ENCODE measurements at places on chromosomes 11 and 22.
A peak's percentile ranks its signal among the peaks of the same experiment; 100 is the strongest.

- DNase-seq: no peak
These were observed 1503.9 kb downstream of the BRD1 start for GRCh38 chr22:48323746-48324145.

DNA sequence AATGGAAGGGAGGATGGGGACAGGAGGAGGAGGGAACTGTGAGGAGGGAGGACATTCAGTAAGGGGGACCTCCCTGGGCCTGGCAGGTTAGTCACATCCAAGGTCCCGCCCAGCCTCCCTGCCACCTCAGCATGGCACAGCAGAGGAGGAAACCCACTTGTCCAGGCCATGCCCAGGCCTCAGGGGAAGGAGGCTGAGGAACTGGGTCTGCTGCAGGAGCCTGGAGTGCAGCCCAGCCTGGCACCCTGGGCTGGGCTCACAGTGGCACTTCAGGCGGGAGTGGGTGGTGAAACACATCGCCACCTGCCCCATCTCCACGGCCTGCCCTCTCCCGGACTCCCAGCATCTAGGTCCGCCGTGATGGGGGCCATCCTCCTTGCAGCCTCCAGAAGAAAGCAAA, 17.2 kb upstream of the KLHL35 start:
- DNase-seq: no peak

DNA sequence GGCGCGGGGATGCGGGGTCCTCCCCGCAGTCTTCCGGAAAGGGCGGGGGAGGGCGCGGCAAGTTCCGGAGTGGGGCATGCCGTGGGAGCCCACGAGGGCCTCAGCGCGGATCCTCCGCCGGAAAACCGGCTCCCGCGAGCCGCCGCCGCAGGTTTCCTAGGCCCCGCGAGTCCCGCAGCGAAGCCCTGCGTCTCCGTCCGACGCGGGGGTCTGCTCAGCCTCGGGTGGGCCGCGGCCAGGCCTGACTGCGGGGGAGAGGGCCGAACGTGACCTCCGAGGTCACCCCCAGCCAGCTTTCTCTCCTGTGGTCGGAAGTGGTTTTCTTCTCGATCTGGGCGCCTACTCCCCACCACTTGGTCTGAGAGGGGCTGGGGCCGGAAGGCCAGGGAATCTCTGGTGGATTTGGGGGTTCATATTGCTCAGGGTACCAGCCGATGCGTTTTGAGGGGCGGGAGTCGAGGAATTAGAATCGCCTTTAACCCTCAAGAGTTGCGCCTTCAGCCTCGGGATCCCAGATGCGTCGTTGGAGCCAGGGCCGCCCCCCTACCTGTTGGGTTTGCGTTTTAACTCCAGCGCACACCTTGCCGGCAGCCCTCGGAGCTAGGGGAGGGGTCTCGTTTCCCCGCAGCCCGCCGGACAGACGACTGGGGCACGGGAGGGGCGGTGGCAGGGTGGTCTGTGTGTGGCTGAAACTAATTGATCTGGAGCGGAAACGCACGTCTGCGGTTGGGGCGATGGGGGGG, 3.6 kb upstream of the CCND1 start:
- DNase-seq: no peak

- DNase-seq: no peak
These were observed 227.3 kb upstream of the ARHGAP42 start for GRCh38 chr11:100459811-100460210.

GRCh38 chr11:18731949-18732821, 6.2 kb upstream of the IGSF22 start:
- peak; percentile 56 for DNase-seq

- DNase-seq: no peak
These were observed 461.6 kb downstream of the BUD13 start for GRCh38 chr11:116311206-116311605.

- DNase-seq: no peak
These were observed 1.4 kb upstream of the PITPNM1 start for GRCh38 chr11:67506426-67507051.

- no peak for DNase-seq
These were observed 4.9 kb downstream of the STIM1 start for GRCh38 chr11:3860375-3860774.

GRCh38 chr22:38638728-38639127, 17.5 kb downstream of the FAM227A start:
- DNase-seq: no peak

DNA sequence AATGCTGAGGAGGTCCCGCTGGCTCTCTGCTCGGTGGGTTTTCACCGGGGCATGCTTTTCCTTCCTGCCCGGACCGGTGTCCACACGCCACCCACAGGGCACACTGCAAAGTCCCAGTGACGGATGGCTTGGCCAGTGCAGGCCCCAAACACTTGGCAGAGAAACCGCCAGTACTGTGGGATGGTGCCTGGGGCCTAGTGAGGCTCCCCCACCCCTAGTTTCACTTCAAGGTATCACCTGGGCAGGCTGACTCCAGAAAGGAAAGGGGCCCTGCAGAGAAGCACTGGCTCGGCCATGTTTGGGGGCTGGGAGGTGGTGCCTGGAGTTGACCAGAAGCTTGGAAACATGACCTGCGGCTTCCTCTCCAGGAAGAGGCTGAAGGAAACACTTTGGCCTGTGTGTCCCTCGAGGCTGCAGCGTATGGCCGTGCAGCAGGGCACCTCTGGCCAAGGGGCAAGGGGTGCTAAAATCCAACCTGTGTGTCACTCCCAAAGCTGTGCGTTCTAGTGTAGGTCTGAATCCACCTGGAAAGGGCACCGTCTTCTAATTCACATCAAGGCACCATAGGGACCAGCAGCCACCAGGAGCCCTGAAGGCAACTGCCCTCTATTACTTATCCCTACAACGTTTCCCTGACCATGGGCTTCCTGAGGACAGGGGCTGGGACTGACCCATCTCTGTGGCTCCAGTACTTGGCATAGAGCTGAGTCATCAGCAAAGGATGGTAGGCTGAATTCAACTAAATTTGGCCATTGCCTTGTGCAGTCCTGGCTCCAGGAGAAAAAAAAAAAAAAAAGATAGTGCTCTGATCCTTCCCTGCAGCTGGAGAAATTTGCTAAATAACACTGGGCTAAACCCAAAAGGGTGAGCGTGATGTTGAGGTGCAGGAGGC, 22.6 kb downstream of the TPBGL start:
- no peak for DNase-seq

GRCh38 chr11:12888525-12889158, 120.5 kb upstream of the RASSF10 start:
- DNase-seq: no peak

DNA sequence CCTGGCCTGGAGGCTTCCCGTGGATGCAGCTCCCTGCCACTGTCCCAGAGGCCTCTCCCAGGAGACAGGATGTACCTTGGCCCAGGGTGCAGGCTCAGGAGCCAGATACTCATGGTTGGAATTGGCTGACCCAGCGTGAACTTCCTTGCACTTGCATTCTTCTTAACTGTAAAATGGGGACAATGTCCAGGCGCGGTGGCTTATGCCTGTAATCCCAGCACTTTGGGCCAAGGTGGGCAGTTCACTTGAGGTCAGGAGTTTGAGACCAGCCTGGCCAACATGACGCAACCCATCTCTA, 20.1 kb upstream of the ST3GAL4 start:
- DNase-seq: no peak

DNA sequence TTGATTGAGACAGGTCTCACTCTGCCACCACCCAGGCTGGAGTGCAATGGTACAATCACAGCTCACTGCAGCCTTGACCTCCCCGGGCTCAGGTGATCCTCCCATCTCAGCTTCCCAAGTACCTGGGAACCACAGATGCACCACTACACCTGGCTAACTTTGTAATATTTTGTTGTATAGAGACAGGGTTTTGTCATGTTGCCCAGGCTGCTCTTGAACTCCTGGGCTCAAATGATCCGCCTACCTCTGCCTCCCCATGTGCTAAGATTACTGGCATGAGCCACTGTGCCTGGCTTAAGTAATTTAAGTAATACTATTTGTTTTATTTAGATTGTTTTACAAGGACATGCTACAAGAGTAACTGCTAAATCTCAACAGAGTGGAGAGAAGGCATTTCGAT, 33.5 kb downstream of the ZNF143 start:
- no peak for DNase-seq

DNA sequence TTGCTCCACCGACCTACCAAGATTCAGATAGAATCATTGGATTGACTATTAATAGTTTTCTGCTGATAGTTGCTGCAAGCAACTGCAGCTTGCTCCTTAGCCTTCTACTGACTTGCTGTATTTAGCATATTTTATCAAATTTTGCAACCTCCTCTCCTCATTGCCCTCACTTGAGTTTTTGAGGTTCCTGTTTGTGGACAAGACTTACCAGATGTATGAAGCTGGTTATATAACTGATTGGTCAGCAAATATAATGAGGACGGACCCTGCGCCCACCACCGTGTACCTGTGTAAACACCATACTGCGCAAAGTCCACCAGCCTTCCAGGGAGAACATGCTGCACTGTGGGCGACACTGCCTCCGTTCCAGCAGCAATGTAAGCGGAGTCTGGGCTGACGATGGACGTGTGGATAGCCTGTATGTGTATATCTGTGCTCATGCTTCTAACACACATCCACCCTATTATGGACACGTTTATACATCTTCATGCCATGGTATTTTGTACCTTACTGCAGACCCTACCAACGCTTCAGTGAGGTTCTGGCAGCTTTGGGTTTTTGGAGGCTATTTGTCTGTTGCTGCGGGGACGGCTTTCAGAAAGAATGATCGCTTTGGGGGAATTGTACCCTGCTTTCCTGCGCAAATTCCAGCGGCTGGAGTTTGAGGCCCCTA, 1.5 kb upstream of the USP18 start:
- DNase-seq: no peak

- no peak for DNase-seq
These were observed 202.0 kb upstream of the SNX19 start for GRCh38 chr11:131118247-131118646.

DNA sequence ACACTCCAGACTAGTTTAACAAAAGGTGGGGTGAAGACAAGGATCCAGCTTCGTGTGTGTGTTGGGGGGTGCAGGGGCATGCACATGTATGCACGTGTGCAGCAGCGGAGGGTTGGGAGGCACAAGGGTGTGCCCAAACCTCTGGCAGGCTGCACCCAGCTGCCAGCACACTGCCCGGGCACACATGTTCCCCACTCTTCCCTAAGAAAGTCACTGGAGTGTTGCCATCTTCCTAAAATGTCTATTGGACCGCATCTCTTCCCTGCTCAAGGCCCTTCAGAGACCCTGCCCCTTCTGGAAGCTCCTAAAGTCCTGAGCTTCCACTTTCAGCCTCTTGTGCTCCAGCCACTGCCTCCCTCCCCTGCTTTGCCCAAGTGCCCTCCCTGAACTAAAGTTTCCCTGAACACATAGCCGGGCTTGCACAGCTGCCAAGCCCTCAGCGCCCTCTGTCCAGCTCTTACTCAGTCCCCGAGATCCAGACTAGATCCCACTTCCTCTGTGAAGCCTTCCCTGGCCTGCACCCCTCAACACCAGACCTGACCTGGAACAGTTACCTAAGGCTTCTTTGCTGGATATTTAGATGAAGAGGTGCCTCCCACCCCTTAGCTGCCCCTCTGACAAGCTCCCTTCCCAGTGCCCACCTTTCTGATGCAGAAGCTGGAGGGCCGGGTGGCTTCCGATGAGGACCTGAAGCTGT, 6.0 kb downstream of the CFL1 start:
- no peak for DNase-seq

DNA sequence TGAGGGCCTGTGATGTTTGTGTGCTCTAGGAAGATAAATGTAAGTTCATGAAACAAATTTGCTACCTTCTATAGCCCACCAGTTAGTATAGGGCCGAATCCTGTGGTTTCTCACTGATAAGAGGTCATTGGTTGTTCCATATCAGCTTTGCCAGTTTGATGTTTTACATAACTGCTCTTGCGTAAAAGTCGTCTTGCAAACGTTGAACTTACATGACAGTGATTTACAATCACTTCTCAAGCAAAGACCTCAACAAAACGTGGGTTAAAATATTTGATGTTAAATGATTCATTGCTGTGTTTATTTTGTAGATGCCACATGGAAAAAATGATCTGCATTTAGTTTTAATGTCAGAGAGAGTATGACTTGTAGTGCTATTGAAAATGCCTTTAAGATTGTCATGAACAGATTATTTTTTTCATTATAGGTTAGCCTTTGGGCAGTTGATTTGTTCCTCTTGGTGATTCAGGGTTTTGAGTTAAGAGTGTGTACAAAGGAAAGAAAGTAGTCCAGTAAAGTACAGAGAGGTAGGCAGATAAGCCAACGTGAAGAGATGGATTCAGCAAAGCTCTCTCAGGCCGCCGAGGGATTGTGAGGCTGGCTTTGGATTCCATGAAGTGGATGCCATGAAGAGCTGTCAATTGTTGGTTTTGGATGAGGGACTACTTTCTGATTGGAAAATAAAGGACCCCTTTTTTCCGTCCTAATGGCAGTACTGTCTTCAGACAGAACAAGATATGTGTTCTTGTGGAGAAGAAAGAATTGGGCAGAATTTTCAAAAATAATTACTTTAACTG, 2.6 kb downstream of the EWSR1 start:
- DNase-seq: no peak

DNA sequence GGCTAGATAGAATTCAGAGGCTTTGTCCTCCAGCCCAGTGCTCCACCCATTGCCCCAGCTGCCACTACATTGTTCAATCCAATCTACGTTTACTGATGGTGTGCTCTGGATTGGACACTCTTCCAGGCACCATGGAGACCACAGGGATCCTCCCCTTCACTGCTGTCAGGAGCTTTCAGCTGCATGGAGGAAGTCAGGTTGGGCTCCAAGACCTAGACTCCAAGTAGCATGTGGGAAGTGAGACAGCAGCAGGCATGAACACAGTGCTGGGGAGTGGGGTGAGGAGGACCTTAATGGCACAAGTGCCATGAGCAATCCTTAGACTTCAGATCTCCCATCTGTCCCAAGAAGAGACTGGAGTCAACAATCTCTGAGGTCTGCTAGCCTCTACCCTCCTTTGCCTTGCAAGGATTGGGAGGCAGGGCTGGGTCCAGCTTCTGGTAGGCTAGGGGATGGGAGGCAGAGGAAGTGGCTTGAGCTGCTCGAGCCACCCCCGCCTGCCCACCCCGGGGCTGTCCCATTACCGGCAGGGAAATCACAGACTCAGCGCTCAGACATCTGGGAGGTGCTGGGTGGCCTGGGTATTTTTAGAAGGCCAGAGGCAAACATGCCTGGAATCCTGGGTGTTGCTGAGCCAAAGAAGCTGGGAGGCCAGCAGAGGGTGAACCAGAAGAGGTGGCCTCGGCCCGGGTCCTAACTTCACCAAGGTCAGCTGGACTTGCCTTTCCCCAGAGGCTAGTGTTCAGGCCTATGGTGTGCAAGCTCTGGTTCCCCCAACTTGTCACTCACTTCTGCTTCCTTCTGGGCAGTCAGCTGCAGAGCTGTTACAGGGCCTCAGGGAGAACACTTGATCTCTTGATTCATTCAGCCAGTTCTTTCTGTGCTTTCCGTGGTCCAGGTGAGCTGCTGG, 15.2 kb upstream of the FCHSD2 start:
- peak; percentile 51 for DNase-seq

- no peak for DNase-seq
These were observed at the start of gene PLAAT5 for GRCh38 chr11:63490551-63491239. PLAAT5 (minus strand) TSS chr11:63491167; CDS start chr11:63491034, 133 bp downstream.

DNA sequence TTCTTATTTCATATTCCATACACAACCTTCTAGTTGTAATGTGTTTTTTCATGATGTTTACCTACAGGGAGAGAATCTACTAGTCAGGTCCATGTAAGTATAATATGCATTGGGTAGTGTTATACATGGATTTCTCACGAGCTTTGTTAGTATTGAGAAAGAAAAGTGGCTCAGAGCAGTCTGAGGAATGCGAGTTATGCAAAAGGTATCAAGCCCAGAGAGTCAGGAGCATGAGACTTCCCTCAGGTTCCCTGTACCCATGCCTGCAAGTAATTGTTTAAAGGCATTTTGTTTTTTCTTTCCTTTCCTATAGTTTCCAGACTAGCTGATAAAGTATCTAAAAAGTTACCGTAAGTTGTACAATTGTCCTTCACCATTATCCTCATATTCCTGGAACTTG, 66.1 kb downstream of the STK33 start:
- DNase-seq: no peak

- DNase-seq: no peak
These were observed 335.0 kb downstream of the CADM1 start for GRCh38 chr11:115169251-115169650.
